Ovary (tissue), 10 donors: ENCODE measurements at places on chromosomes 1 and 21. TPM values are rescaled to one million over a fixed set of nuclear protein-coding genes. Genes with fewer than 3 reads are reported as not detected.

Gene PCNX2
- total RNA-seq, result 18.6 TPM

Gene GNAT2
- not detected for total RNA-seq

Gene TDRD10
- 5.2 TPM for total RNA-seq

Gene SIK1
- total RNA-seq, result 63.0 TPM

Gene CADM3
- 2.7 TPM for total RNA-seq

Gene MAP1LC3C
- 1.1 TPM for total RNA-seq

Gene PDZK1IP1
- total RNA-seq, result not detected

Gene FLAD1
- 21.0 TPM for total RNA-seq
